Activated naive CD8-positive, alpha-beta T cell treated with anti-CD3 and anti-CD28 coated beads, Interleukin-2, amount 10 ng/mL, durations not matched to agents 7 days and 5 days (primary cell): ENCODE measurements at places on chromosomes 5 and 9.

- no peak for DNase-seq
Measured at GRCh38 chr9:94921092-94921471, 194.6 kb downstream of the AOPEP start.

- DNase-seq = no peak
Measured at GRCh38 chr9:108445431-108446071, 410.2 kb downstream of the ACTL7B start.

GRCh38 chr9:128689820-128690683 lies 1.0 kb downstream of the SET start:
- DNase-seq = peak; percentile 64

DNA sequence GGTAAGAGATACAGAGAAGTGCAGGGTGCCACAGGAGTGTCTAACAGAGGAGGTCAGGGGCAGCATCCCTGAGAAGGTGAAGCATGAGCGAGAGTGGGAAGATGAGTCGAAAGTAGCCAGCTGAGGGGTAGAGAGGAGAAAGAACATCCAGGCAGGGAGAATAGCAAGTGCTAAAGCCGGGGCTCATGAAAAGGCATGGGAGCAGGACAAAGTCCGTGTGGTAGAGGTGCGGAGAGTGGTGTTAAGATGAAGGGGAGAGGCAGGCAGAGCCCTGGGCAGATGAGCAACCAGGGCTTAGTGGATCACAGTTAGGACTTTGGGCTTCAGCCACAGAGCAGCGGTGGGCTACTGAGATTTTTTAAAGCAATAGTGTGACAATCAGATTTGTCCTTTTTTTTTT lies 10.5 kb downstream of the SLC22A5 start:
- no peak for DNase-seq

- DNase-seq = no peak
Measured at GRCh38 chr5:159341906-159342310, 11.6 kb upstream of the IL12B start.

DNA sequence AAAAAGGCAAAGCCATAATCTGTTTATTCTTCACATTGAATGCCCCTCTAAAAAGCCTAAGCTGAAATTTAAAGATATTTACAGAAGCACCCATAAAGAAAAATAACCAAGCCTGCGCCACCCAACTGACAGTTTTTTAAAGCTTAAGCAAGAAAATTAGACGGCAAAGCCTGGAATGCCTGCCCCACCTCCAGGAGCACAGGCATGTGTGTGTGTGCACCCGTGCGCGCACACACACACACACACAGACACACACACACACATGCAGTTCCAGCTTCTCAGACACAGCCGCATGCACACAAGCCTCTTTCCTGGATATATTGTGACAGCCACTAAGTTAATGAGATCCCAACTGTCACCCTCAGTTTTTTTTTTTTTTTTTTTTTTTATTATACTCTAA lies 88.2 kb downstream of the FRMD3 start:
- no peak for DNase-seq

DNA sequence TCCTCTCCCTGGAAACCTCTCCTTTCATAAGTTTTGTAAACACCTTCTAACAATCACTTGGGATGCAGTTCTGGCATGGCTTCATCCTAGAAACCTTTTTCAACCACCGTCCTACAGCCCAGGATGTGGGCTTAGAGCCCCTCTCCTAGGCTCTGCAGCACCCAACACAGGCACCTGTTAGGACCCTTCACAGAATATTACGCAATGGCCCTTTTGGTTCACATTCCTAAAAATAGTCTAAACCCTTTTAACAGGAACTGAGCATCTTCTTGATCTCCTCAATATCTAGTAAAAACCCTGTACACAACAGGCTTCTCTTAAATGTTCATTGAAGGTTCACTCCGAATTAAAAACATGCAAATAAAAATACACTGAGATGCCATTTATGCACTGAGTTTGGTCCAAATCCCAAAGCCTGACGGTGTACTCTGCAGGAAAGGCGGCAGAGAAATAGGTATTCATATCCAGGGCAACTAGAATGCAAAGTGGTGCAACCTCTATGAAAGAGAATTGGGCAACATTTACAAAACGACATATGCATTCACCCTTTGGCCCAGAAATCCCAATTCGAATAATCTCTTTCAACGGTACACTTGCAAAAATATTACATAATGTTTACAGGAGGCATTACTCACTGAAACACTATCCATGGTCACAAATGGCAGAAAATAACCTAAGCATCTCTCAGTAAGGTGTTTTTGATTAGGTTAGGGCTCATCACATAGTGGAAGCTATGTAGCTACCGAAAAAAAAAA lies 169.3 kb downstream of the SEMA5A start:
- DNase-seq = no peak

- DNase-seq = no peak
Measured at GRCh38 chr5:136905571-136905970, 540.2 kb upstream of the TRPC7 start.

DNA sequence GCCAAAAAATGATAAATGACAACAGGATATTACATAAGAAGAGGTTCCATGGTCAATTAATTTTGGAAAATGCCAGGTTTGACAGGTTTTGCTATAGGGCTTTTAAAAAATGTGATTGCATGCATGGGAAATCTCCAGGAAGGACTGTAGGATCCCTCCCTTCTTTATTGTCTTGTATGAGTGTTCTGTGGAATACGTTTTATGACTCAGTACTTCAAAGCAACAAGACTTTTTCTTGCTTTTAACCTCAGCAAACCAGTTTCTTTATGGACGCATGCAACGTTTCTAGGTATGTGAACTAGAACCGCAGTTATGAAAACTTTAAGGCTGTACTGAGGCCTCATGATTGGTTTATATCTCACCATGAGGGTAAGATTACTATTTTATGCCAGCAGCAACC lies 76.6 kb upstream of the NTRK2 start:
- DNase-seq = no peak

- no peak for DNase-seq
Measured at GRCh38 chr9:89661956-89662717, 57.3 kb downstream of the GADD45G start.

- DNase-seq = peak; percentile 37
Measured at GRCh38 chr9:22005021-22005701, 3.9 kb downstream of the CDKN2B start.

DNA sequence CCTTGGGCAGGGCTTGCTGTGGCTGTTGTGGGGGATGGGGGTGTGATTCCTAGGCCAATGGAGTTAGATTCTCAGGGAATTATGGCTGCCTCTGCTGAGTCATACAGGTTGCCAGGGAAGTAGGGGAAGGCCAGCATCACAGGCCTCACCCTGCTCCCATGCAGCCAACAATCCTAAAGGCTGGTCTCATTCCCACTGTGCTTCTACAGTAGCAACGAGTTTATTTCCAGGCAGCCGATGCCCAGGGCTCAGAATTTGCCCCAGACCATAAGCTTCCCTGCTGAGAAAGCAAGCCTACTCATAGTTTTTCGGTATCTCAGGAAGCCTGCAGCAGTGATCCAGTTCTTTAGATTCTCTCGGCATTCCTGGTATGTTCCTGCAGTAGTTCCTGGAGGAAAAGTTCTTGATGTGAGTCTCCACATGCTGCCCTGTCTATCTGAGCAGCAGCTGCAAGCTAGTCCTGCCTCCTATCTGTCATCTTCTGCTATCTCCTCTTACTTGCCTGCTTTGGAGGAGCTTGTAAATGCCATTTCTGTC lies 59.3 kb upstream of the SELENOP start:
- no peak for DNase-seq

DNA sequence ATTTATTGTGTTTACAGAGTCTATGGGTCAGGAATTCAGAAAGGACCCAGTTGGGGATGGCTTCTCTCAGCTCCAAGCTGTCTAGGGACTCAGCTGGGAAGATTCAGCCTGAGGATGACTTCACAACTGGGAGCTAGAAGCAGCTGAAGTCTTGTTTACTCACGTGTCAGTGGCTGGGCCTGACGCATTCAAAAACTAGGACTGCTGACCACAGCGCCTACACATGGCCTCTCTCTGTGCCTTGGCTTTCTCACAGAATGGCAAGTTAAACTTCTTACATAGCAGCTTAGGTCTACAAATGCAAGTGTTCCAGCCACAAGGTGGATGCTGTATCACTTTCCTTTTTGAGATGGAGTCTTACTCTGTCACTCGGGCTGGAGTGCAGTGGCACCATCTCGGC lies 16.3 kb upstream of the PPP2CA start:
- no peak for DNase-seq

- DNase-seq = no peak
Measured at GRCh38 chr5:77374686-77375085, 117.4 kb downstream of the WDR41 start.

- DNase-seq = no peak
Measured at GRCh38 chr9:73597039-73597438, 445.4 kb downstream of the ANXA1 start.

- DNase-seq = no peak
Measured at GRCh38 chr5:96321345-96321744, 111.7 kb downstream of the PCSK1 start.

GRCh38 chr5:133034064-133034463 lies 7.7 kb upstream of the ZCCHC10 start:
- DNase-seq = no peak

DNA sequence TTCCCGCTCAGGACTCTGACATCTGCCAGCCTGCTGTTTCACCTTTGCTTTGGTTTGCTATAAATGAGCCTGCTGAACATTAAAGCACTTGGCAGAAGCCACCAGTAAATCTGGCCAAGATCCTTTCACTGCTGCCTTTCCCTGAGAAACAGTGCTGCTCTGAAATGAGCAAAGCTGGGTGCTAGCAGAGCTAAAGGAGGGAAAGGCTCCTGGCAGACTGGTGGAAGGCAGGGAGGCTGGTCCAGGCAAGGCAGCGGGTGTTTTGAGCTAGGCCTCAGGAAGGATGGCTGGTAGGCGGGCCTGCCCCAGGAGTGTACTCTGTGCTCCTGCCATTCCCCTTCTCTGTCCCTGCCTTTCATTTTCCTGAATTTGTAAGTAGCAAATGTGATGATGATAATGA lies 52.5 kb upstream of the PTGS1 start:
- DNase-seq = no peak

DNA sequence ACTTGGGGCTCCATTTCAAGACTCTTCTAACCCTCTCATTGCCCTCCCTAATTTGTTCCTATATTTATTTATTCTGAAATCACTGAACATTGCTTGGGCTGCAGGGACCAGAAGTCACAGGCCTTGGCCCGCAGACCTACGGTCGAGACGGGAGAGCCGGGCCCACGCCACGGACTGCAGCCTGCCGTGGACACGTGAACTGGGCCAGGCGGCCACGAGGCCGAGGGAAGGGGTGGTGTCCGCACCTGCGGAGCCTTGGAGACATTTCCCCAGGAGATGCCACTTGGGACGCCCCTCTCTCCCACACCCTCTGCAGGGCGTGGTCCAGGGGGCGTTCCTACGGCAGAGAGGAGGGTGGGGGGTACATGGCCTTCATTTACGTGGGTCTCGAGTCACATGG lies 463.9 kb downstream of the ICE1 start:
- DNase-seq = no peak

GRCh38 chr5:73143716-73144115 lies 23.3 kb downstream of the TMEM171 start:
- DNase-seq = no peak

DNA sequence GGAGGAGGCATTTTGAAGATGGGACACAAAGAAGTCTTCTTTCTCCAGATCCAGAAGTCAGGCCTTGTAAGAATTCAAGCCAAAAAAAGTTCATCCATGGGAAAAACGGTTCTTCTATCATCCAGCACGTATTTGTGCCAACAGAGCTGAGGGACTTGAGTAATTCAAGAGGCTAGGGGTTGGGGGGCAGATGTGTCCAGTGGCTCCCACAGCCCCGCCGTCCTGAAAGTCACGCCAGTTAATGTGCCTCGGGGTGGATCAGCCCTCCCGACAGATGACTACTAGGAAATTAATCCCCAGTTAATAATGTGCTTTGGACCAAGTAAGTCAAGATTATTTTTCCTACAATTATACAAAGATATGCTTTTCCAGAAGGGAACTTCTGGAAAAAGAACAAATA lies 23.4 kb downstream of the NREP start:
- no peak for DNase-seq

GRCh38 chr9:23826120-23826629 lies at the start of gene ELAVL2:
ELAVL2 (minus strand) TSS chr9:23826240; CDS start chr9:23762234, 64,006 bp downstream.
- peak; percentile 34 for DNase-seq

- DNase-seq = no peak
Measured at GRCh38 chr9:3479514-3480352, 46.1 kb downstream of the RFX3 start.

DNA sequence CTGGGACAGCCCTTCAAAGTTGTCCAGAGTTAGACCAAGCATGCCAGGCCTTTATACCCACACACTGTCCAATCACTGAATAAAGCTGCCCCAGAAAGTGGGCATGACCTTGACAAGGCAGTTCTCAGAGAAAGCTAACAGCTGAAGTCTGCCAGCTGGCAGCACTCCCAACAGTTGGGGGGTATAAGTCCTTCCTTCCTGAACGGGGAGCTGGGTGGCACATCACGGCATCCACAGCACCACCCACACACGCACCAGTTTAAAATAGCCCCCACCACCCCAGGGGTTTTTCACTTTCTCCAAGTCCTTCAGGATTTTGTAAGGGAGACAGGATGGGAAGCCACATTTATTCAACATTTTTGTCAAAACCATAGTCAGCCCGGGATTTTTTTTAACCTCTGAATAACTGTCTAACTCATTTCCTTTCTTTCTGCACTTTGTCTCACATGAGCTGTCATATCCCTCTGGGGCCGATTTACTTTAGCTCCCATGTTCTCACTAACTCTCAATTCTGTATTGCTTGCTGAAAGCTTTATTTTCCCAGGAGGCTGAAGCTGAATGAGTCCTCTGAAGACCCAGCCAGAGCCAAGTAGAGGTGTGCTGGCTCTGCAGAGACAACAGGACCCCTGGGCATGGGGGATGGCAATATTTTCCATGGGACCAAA lies 15.4 kb downstream of the FAM81B start:
- no peak for DNase-seq

GRCh38 chr5:1517838-1518237 lies 5.9 kb downstream of the LPCAT1 start:
- DNase-seq = peak; percentile 20

GRCh38 chr5:173913686-173914321 lies 25.7 kb downstream of the CPEB4 start:
- no peak for DNase-seq

- DNase-seq = no peak
Measured at GRCh38 chr9:21251190-21251589, 11.4 kb upstream of the IFNA14 start.

DNA sequence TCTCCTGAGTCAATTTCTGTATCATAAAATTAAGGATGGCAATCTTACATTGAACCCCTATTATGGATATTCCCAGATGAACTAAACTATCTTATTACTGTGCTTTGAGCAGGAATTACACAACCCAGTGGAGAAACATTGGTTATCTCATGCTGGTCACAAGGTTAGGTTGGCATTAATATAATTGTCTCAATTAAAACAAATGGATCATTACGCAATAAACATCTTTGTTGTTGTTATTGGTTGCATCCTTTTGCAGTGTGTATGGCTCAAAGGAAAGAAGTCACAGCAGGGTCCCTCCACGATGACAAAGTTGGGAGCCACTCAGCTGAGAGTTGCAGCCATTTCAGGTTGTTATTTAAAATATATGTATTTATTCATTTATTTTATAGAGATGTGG lies 297.0 kb upstream of the KLF4 start:
- no peak for DNase-seq
